ENCODE measurements at places on chromosomes 6 and 20. TPM values are rescaled to one million over a fixed set of nuclear protein-coding genes. Genes with fewer than 3 reads are reported as not detected.

DNA sequence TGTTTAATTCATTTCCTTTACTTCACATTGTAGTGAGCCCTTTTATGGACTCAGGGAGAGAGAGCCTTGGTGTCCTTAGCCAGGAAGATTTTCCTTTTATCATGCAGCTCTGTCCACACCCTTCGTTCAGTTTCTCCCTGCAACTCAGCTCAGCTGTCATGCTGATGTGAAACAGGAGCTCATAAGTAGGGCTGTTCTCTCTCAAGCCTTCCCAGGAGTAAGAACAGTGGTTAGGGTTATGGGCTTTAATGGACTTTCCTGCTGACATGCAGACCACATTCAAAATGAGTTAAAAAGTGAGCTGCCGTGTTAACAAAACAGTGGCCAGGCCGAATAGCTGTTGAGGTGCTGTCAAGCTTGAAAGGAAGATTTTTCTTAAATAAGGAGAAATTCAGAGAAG, 104.1 kb downstream of the BCKDHB start:
- DNase-seq: no peak

The MATN4 gene
- 0.26 TPM for total RNA-seq

The TBXT gene
- total RNA-seq: not detected

The CST5 gene
- not detected for total RNA-seq

The ZSCAN16 gene
- total RNA-seq: 11.1 TPM

GRCh38 chr6:78300885-78301284, 566.5 kb upstream of the IRAK1BP1 start:
- peak; percentile 72 for DNase-seq

- peak; percentile 29 for DNase-seq
Observed at GRCh38 chr6:1390133-1390945, 963 bp downstream of the FOXF2 start.
